Activated CD4-positive, CD25-positive, alpha-beta regulatory T cell (primary cell): ENCODE measurements at places on chromosomes 11 and 22.

GRCh38 chr11:2621894-2622293 lies 77.9 kb downstream of the KCNQ1OT1 start:
- no peak for DNase-seq

DNA sequence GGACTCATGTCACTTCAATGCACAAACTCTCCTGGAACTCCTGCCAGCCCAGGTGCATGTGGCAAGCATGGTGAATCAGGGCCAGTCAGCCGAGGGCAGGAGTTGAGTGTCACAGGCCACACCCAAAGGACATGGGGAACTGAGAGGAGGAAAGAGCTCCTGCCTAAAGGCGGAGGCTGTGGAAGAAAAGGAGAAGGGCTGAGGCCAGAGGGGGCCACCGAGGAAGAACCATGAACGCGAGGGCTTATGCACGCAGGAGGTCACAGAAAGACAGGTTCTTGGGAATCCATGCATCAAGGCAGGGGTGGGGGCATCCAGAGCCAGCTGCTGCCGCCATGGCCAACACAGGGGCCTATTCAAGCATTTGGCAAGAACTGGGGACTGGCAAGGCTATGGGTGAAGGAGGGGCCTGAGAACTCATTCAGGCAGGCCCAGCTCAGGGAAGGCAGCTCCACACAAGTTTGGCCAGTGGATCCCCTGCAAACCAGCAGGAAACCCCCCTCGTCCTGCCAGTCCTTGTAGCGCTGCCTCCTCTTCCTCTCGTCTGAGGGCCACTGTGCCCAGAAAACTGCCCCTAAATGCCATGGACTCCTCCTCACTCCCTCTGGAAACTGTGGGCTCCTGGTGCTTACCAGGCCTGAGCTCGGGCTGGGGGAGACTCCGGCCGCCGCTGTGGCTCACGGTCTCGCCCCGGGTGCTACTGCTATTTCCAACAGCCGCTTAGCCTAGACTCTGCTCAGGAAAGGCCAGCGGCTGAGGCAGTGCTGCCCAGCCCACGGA lies 15.4 kb downstream of the PPM1F start:
- no peak for DNase-seq

- DNase-seq = no peak
Measured at GRCh38 chr11:118106789-118107335, 20.1 kb upstream of the SMIM35 start.

- no peak for DNase-seq
Measured at GRCh38 chr11:120057028-120057330, 80.9 kb downstream of the TRIM29 start.

DNA sequence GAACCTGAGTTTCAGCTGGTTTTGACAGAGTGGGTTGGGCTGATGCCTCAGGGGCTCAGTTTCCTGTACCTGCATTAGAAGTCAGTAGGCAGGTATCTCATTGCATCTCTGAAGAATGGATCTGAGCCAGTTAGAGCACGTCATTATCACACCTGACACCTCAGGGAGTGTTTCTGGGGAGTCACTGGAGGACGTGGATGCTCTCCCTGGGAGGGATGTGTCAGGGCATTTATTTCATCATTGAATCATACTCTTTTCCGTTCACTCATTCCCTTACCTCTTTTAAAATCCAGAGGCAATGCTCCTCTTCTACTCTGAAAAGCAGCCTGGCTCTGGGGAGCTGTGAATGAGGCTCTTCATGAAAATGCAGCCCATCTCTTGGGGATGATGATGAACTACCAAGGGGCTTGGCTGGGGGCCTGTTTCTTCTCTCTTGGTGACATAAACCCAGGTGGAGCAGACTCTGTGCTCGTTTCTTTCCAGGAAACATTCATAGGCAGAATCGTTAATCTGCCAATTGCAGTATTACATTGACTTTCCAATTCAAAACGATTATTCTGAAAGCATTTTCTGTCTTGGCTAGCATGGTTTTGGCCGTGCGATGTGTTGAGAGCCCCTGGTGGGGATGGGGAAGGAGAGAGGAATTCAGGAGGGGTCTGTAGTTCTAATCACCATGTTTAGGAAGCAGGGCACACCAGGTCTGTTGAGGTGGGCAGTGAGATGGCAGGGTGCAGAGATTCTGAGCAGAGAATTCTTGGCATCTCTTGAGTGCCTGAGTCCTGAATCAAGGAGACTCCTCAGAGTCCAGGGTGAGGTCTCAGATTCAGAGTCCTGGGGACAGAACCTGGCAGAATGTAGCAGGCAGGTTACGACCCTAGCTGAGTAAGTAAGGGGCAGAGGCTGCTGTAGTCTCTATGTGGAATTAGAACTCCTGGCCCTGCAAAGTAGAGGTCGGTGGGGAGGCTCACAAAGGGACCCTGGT lies 12.6 kb downstream of the PARVA start:
- DNase-seq = no peak

DNA sequence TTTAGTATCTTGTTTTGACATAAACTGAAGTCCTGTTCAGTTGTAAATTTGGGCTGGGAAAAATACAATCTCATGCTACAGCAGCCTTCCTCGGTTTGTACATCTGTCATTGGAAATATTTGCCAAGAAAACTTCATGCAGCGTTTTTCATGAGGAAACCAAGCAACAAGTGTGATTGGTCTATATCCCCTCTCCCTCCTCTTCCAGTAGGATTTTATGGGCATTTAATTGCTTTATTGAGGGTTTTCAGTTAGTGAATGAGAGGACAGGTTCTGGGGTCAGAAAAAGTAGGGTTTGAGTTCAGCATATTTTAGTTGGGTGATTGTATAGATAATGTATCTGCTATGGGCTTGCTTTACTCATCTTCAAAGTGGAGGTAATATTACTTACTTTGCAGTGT lies 90.1 kb upstream of the RAG2 start:
- no peak for DNase-seq

- DNase-seq = no peak
Measured at GRCh38 chr11:107157809-107158187, 139.5 kb upstream of the GUCY1A2 start.

DNA sequence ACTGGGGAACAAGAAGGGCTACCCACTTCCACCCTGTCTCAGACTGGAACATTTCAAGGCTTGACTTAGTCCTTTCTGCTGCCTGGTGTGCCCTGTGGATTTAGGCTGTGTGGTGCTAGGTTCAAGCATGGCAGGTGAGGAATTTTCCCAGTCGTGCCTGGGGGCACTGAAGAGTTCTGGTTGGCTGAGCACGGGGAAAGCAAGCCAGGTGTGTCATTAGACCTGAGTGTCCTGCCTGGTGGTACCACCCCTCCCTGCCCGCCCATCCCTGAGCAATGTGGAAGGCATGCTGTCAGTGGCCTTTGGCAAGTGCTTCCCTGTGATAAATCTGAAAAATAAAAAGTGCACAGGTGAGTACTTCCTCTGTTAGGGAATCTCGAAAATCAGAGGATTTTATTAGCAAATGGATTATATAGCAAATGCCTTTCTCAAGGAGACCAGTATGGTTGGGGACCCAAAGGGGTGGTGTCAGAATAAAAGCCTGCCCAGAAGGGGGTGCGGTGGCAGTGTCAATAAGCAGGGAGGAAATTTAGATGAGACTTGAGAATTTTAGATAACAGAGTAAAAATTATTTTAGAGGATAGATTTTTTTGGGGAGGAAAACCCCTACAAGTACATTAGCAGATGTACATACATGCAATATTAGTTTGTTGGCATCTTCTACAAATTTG lies 22.8 kb downstream of the TEAD1 start:
- no peak for DNase-seq

- DNase-seq = no peak
Measured at GRCh38 chr11:119742263-119742861, 13.4 kb upstream of the NECTIN1 start.
